Caudate nucleus (tissue), 63 donors: ENCODE measurements at places on chromosomes 3 and 15.

DNA sequence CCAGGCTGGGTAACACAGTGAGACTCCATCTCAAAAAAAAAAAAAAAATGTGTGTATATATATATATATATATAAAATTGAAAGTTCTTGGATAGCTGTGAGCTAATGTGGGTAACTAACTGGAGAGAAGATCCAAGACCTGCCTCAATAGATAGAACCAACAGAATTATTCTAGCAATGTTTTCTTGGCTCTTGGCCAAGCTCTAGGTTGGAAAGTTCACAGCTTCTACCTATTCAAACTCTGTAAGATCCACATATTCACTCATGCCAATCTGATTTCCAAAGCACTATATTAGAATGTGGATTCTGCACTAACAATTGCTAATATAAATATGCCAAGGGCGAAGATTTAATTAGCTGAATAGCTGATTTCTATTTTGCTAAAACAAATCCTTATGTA, 29.8 kb upstream of the CMTM6 start:
- no peak for DNase-seq

GRCh38 chr3:176740906-176741663, 456.2 kb downstream of the TBL1XR1 start:
- no peak for DNase-seq

GRCh38 chr3:39809181-39809994, at the start of gene MYRIP:
Gene MYRIP, plus strand, starts transcription at chr3:39809609. Its CDS starts 91,208 bp downstream, at chr3:39900817.
- DNase-seq: peak; percentile 46

DNA sequence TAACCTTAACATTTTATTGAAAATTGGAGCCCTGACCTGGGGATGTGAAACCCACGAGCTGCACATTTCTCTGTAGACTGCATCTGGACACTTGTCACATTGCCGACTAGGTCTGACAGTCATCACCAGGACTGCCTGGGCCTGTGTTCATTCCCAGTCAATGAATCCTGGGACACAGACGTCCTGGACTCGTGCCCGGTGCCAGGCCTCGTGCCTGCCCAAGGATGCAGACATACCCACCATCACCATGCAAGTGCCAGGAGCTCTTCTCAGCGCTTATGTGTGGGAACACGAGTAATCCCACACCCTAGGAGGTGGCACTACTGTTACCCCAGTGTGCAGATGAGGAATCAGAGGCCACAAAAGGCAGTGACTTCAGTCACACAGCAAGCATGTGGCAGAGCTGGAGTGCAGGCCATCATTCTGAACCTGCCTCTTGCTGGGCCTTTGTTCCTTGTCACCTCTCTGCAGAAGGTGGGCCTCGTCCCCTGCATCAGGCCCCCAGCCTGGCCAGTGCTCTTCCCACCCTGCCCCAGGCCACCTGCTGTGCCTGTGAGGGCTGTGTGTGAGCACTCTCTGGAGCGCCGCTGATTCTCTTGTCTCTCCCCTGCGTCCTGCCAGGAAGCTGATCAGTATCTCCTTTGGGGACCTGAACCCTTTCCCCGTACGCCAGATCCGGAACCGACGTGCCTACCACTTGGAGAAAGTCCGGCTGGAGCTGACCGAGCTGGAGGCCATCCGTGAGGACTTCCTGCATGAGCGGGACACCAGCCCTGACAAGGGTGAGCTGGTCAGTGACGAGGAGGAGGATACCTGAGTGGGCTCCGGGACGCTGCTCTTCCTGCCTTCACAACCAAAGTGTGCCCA, 58.5 kb downstream of the ADAMTS7 start:
- DNase-seq: no peak

GRCh38 chr3:55669133-55669532, 182.0 kb upstream of the WNT5A start:
- no peak for DNase-seq

DNA sequence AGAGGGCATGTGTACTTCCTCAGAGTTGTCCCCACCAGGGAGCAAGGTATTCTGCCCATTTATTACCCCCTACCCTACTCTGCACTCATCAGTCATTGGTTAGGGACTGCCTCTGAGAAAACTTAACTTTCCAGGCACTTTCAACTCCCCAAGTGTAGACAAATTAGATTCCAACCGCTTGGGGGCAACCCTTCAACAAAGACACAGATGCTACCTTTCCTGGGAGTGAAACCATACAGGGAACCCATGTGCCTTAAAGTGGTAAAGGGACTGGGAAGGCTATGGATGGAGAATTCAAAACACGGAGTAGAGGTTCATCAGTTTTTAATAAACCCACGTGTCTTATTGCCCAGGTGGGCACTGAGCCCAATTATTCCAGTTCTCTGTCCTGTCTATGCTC, 19.4 kb upstream of the UBE2E2 start:
- DNase-seq: no peak

DNA sequence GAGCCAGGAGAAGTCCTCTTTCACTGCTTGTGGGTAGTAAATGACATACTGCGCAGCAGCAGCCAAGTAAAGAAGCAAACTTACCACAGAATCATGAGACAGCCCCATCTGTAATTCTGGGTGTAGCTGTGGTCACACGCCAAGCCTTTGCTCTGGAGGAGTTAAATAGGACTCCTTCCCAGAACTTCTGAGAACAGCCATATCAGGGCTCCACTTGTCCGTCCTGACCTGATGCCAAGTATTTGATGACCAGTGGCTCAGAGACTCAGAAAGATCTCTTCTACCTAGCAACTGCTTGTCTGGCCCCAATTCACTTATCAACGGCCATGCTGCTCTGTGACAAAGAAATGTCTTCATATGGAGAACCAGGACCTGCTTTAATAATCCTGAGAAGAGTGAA, 20.6 kb upstream of the GOLIM4 start:
- no peak for DNase-seq

DNA sequence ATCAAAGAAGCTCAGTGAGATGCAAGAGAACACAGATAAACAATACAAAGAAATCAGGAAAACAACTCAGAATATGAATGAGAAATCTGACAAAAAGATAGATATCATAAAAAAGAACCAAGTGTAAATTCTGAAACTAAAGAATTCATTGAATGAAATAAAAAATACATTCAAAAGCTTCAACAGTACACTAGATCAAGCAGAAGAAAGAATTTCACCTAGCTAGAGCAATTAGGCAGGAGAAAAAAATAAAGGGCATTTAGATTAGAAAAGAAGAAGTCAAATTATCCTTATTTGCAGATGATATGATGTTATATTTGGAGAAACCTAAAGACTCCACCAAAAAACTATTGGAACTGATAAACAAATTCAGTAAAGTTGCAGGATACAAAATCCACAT, 19.4 kb upstream of the CX3CR1 start:
- no peak for DNase-seq

- no peak for DNase-seq
Observed at GRCh38 chr3:150429767-150430671, 21.9 kb downstream of the TSC22D2 start.

DNA sequence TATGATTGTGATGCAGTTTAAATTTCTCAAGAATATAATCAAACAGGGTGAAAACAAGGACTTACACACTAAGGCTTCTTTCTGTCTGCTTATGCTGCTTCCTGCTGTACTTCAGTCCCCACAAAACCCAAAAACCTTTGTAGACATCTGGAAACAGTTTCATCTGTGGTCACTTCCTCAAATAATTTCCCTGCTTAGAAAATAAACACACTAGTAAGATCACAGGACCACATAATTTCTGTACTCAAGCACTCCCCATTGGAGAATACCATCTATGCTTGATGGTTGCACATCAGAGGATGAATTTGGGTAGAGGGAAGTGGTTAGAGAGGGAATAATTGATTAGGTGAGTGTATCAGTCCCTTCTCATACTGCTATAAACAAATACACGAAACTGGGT, 266.2 kb downstream of the LSAMP start:
- DNase-seq: no peak

DNA sequence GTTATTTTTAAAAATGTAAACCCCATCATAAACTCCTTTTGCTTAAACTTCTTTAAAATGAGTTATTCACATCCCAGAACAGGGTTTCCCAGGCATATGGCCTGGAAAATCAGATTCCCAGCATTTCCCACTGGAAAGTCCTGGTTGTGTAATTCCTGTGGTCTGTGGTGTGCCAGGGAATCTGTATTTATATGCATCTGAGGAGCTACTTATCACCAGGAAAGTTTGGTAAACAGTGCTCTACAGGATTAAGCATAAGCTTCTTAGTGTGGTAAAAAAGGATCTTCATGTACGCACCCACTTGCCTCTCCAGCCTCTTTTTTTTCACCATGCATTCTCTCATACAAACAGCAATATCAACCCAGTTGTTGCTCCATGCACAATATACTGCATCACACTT, 28.2 kb downstream of the MEIS2 start:
- no peak for DNase-seq

DNA sequence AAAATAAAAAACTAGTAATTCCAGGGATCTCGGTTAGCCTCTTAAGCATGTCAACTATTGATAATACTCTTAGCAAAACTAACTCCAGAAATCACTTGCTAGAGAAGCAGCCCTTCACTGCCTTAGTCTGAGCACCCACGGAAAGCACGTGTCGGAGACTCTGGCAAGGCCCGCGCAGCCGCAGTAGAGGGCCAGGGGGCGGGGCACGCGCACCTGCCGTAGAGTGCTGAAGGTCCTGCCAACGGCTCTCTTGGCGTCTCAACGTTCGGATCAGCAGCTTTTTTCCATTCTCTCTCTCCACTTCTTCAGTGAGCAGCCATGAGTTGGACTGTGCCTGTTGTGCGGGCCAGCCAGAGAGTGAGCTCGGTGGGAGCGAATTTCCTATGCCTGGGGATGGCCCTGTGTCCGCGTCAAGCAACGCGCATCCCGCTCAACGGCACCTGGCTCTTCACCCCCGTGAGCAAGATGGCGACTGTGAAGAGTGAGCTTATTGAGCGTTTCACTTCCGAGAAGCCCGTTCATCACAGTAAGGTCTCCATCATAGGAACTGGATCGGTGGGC, at the start of gene LDHAL6B:
Gene LDHAL6B (plus strand): TSS at position 221 of the 561 bp plus-strand sequence. CDS start 98 bp downstream, at position 319.
- DNase-seq: no peak

DNA sequence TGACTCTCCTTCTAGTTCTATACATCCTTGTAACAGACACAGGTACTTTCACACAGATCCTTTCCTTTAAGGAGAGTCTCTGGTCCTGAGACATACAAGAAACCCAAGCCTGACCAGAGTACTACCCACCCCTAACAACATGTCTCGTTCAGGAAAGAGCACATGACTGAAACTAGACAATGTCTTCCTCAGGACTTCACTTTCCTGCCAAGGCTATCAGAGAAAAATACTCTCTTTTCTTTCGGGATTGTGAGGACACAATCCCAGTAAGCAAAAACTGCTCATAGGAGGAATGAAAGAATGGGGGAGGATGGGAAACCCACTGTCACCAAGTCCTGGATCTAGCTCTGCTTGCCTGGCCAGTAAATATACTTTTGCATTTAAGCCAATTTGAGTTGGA, 11.5 kb upstream of the ANKRD28 start:
- no peak for DNase-seq

DNA sequence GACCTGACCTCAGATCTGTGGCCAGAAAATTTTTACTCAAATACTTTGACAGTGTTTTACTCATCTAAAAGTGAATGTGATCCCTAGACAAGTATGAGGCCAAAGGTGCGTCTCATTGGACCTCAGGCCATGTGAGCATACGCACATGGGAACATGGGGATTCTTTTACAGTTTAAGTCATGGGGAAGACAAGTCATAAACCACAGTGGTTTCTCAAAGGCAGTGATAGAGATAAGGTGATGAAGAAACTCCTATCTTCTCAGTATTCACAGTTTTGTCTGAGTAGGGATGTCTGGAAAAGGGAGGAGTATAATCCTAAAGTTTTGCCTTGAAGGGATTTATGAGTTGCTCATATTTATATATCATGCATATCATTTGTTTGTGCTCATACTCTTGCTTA, 173.8 kb downstream of the FNDC3B start:
- DNase-seq: no peak

GRCh38 chr3:123481722-123482457, 33.0 kb upstream of the ADCY5 start:
- DNase-seq: peak; percentile 29

GRCh38 chr3:190108804-190109203, 11.9 kb downstream of the P3H2 start:
- DNase-seq: no peak

DNA sequence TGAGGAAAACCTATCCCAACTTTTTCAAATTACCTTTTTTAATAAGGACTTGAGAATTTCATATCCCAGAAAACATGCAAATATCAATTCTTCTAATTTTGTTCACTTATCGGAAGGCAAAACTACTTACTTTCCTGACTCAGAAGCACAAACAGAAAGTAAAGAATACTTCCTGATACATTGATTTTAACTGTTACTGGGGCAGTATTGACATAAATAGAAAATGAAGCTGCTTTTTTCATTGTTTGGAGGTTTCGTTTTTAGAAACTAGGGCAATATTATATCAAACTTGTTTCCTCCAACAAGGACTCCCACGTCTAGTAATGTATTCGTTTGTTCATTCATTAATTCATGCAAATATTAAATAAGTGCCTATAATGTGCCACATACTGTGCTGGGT, 19.1 kb downstream of the PAQR9 start:
- no peak for DNase-seq

DNA sequence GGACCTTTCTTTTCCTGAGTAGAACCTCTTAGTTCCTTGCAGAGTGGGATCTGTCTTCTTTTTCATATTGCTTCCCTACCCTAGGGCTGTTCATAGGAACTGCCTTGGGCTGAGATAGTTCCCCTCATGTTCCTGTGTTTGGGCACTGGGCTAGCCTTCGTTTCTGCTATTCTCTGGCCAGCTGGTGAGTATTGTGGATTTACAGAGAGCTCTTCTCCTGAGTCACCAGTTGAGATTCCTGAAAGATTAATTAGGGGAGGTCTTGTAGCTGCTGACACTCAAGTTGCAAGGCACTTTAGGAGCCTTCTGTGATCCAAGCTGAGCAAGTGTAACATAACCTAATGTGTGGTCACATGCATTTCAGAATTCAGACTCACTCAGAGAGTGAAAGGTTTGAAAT, 30.7 kb downstream of the CHD2 start:
- DNase-seq: no peak

- DNase-seq: no peak
Observed at GRCh38 chr3:136516656-136517055, 235.5 kb downstream of the STAG1 start.

DNA sequence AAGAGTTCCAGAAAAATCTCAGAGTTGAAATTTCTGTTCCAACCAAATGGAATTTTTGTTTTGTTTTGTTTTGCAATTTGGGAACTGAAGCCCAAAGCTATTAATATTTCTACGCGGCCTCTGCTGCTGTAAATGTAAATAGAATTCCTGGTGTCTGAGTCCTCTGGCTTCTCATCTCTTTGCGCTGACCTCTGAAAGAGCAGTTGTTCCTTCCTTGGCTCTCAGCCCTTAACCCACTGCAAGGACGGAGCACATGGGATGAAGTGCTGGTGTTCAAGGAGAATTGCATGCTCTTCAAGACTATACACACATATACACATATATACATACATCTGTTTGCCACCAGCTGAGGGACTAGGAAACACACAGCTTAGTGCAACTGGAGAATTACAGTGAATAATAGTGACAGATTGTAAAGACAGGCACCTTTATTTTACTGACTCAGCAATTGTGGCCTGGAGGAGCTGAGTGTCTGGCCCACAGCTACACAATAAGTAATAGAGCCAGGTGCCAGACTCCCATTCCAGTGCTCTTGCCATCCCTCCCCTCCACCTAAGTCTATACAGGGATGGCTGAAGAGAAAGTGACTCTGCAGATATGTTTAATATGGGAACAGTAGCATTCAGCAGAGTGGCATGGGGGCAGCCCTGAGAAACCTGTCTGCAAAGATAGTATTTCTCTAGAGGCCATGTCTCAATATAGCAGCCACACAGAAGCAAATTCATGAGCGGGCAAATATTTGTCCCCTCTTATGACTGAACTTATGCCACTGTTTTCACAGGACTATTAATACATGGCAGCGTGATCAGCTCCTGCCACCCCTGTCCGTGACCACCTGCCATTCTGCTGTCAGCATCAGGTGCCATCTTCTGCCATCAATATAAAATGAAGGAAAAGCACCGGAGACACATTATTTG, 42.3 kb downstream of the NEK10 start:
- no peak for DNase-seq
